Foreskin keratinocyte (primary cell): ENCODE measurements at places on chromosomes 3 and 15.

GRCh38 chr3:158991146-158991705, 189.4 kb downstream of the MFSD1 start:
- DNase-seq: peak; percentile 50

- DNase-seq: no peak
Observed at GRCh38 chr15:47908486-47908885, 191.2 kb downstream of the SEMA6D start.

- no peak for DNase-seq
Observed at GRCh38 chr15:52737720-52738119, 52.4 kb downstream of the ONECUT1 start.

GRCh38 chr3:97265237-97266005, 451.0 kb downstream of the EPHA6 start:
- no peak for DNase-seq

DNA sequence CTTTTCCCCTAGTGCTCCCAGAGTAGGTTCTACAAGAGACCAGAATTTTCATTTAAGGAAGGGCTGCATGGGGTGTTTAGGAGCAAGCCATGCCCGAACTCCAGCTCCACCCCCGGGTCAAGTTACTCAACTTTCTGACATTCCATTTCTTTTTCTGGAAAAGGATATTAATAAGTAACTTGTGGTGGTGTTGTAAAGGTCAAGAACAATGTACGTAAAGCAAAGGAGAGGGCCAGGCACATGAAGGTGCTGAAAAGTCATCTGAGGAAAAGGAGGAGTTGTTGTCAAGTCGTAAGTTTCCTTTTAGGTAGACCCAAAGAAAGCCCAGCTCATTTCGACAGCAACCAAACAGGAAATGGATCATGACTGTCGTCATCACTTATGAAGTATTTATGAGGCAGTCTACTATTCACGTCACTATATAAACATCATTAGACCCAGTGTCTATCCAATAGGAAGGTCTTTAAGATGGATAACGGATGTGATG, 319.6 kb upstream of the IL12A start:
- peak; percentile 17 for DNase-seq

GRCh38 chr15:66757521-66757920, 55.5 kb downstream of the SMAD6 start:
- DNase-seq: no peak

- peak; percentile 88 for DNase-seq
Observed at GRCh38 chr3:108946292-108947285, 7.1 kb downstream of the GUCA1C start.

- no peak for DNase-seq
Observed at GRCh38 chr15:25171856-25172687, 217.3 kb downstream of the SNRPN start.

DNA sequence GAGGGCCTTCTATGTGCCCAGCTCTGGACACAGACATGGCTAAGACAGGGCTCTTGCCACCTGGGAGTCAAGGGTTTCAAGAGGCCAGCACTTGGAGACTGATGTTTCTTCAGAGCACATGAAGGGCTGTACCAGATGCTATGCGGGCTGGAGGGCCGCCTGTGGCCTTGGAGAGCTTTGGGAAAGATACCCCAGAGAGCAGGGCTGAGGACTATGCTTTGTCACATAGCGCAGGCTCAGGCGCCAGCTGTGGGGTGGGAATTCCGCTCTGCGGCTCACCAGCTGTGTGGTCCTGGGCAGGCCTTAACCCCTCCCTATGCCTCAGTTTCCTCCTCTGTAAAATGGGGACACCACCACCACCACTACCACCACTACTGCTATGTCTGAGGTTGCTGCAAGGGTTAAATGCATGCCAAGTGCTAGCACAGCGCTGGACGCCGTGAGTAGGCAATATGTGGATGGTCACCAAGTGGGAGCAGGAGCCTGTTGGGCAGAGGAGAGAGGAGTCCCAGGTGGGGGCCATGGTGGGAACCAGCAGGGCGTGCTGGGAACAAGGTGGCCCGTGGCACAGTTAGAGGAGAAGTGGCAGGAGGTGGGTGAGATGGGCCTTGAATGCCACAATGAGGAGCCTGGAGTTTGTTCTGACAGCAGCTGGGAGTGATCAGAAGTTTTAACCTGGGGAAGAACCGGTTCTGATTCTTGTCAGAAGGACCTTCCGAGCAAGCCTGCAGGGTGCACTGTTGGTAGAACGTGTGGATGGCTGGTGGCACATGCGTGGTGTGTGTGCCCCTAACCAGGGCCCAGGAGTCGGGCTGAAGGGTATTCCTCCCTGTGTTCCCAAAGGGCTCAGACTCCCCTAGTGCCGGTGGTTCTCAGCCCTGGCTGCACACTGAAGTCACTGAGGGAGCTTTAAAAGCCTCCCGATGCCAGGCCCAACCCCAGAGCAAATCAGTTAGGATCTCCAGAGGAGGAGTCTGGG, 41.7 kb downstream of the FEM1B start:
- DNase-seq: no peak

DNA sequence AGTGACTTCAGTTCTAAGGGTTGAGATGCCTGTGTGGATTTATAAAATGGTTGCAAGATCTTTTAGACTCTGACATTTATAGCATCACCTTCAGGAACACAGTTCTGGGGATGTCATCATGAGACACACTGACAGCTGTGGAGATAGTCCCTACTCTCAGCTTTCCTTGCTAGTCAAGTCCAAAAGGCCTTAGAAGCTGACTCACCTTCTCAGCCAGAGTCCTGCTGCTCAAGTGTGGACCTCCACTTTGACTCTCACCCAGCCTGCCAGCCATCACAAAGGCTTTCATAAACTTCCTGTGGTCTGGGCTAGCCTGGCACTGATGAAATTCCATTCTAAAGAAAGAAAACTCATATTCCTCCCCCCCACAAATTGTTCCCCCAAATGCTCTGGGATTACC, 44.8 kb downstream of the TMEM39A start:
- no peak for DNase-seq

DNA sequence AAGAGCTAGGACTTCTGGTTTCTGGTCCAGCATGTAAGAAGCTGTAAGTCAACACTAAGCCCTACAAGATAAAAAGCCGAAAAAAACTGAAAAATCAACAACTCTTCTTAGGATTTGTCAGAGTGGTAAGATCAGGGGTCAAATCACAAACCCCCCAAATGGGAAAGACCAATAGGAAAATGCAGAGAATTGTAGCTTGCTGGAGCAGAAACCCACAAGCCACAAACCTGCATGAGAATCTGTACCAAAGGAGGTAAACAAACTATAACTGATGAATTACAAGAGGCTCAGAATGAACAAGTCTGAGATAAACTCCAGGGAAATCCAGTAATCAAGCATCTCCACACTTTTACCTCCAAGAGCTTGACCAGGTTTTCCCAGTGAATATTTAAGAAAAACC, 36.0 kb downstream of the RFX7 start:
- DNase-seq: no peak

DNA sequence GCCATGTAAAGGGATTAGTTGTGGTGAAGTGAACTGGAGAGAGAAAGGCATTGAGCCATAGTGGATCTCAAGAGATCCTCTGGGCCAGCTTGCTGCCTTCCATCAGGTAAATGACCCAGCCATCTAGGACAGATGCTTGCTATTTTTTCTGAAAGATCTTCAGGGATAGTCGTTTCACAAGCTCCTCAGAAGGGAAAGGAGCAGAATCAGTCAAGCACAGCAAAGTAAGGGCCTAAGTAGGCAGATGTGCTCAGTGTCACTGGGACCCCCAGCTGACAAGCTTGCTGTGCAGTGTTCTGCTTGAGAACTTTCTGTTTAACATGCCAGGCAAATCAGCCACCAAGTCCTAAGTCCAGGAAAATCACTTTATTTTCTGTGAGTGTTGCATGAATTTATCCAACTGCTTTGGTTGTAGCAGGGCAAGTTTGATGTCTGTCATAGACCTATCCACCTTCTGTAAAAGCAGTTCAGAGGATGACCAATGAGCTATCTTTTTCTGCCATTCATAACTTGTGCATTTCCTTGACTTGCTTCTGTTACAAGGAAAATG, 319.8 kb downstream of the IL5RA start:
- no peak for DNase-seq

DNA sequence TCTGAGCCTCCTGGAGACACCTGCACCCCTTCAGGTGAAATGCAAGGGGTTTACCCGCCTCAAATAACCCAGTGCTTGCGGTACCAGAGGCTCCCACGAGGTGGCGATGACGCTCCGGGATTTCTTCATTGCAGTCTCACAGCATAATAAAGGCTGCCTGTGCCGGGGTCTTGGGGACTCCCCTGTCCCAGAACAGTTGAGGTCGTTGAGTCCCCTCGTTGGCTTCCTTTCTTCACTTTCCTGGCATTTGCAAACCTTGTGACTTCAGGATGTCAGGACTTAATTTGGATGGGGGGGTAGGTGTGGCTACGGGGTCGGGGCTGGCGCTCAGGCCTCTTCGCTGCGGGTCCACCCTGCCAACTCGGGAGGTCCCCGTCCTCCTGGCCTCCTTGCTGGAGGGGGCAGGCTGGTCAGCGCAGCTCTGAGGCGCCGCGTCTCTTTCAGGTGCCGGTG, 1.3 kb downstream of the GNAT1 start:
- DNase-seq: no peak

DNA sequence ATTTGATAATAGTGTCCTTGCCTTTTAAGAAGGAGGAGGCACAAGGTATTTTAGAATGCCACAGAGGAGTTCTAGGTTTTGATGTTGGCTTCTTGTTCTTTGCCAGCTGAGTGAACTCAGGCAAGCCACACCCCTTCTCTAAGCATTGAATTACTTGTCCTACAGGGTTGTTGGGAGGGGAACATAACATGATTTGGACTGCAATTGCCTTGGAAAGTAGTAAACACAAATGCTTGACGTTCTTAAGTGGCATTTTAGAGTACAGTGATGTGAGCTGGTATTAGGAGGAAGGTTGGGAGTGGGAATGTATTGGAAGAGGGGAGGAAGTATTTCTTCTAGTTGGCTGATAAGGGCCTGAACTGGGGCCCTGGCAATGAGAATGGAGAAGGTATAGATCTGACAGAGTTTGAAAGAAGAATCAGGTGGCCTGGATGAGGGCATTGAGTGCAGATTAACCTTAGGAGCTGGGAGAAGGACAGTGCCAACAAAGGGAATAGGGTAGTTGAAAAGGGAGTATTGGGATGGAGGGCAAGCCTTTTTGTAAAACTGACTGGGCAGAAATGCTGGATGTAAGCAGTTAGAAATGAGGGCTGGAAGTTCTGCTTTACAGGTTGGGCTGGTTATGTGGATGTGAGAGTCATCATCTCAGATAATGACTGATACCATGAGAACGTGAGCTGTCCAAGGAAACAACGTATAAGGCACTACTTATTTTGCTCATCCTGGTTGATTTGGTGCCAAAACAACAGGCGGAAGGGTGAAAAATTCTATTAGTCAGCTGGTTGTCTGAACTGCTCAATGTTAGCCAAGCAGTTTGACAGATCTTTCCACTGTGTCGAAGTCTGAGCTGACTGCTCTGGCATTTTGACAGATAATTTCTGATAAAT, 16.7 kb downstream of the KAT2B start:
- peak; percentile 97 for DNase-seq

DNA sequence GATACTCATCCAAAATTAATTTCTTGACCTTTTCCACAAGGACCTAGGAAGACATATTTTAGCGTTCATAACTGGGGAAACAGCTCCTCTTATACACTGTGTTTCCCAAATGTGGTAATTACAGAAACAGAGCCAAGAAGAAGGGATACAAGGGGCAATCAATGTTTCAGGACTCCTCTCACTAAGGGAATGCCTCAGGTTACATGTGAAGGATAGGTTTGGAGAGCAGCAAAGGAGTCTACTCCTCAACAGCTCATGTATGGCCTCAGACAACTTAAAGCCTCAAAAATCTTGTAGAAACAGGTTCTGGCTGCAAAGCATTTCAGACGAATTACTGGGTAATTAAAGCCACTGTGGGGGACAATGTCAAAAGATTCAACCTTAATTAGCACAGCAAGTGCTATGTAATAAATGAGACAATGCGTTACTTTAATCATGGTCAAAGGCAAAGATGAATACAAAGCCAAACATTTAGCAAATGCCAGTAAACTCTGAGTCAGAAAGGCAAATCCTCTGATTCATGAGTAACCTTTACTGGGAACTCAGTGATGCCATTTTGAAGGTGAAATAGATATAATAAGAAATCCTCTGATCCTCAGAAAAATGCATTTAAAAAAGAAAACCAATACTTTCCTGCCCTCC, 1111.2 kb downstream of the TUSC7 start:
- peak; percentile 37 for DNase-seq

DNA sequence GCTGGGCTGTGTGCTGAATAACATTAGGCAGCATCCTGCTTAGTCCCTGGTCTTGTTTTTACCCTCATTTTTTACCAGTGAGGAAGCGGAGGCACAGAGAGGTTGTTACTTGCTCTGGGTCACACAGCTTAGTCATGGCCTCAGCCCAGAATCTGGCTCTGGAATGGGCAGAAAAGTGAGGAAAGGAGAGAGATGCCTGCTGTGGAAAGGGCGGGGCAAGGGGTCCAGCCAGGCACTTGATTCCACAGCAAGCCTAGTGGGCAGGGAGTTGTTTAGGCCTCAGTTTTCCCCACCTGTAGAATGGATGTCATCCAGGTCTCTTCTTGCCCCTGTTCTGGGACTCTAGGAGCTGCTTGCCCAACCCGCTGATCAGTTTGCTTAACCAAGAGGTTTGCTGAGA, 35.9 kb downstream of the SLC6A6 start:
- DNase-seq: no peak

DNA sequence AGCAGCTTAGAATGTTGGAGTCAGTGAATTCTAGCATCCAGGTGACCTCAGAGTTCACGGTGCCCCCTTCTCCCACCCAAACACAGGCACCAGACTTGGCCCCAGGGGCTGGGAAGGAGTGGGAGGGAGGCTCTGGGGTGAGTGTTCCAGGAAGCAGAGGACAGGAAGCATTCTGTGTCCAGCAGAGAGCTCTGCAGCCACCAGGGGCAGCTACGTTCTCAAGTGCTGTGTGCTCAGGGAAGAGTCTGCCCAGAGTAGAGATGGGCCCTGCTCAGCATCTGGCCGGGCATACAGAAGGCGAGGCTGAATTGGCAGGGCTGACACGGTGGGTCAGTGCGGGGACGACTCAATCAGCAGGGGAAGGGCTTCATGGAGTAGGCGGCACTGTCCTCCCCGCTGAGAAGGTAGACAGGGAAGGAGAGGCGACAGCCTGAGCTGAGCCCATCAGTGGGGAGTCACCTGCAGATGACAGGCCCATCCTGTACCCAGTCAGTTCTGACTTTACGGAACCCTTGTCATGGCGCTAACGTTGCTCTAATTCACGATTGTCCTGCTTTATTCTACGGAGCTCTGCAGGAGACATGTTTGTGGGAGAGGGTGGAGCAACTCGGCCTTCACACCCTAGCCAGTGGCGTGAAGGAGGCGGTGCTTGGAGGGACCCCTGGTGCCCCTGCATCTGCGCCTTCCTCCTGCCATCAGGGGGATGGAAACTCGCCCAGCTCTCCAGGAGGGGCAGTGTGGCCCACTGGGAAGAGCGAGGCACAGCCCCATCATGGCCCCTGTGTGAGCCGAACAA, 82.2 kb downstream of the C3orf70 start:
- no peak for DNase-seq

GRCh38 chr3:124094496-124094895, 102.6 kb upstream of the ROPN1 start:
- no peak for DNase-seq

- DNase-seq: no peak
Observed at GRCh38 chr3:114456742-114457141, 162.9 kb downstream of the TIGIT start.
